AG04450 (cell line): ENCODE measurements at places on chromosomes 7 and 10. TPM values are rescaled to one million over a fixed set of nuclear protein-coding genes. Genes with fewer than 3 reads are reported as not detected.

GRCh38 chr7:3559278-3559677 is 258.2 kb downstream of the SDK1 start:
- peak; percentile 69 for DNase-seq

DNA sequence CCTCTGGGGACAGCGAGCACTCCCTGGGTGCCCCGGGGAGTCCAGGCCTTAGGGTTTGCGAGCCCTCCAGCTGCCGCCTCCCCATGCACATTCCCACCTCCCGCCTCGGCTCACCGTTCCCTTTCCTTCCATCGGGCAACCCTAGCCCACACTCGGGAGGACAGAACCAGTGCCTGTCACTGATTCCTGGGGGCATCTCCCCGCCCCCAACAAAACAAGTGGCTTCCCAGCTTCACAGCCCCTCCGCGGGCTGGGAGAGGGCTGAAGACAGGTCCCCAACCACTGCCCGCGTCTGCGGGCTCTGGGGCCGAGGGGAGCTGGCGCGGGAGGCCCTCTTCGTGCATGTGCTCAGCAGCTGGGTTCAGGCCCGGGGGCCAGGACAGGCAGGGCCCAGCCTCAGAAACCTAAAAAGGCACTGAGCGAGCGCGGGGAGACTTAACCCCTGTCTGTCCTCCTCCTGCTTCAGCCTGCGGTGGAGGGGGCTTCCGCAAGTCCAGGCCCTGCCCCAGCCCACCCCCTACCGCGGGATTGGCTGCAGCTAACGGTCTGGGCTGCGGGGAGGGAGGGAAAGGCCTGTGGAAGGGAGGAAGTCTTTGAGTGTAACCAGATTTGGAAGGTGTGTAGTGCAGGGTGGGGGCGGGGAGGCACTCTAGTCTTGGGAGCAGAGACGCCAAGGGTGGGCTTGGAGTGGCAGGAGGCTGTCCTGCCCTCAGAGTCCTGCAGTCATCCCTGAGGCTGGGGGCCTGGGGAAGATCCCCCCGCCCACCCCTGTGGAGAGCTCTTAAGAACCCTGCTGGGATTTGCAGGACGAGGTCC is 1.2 kb downstream of the FLNC start:
- DNase-seq = no peak

GRCh38 chr10:77625379-77625778 is 12.2 kb downstream of the KCNMA1 start:
- no peak for DNase-seq

DNA sequence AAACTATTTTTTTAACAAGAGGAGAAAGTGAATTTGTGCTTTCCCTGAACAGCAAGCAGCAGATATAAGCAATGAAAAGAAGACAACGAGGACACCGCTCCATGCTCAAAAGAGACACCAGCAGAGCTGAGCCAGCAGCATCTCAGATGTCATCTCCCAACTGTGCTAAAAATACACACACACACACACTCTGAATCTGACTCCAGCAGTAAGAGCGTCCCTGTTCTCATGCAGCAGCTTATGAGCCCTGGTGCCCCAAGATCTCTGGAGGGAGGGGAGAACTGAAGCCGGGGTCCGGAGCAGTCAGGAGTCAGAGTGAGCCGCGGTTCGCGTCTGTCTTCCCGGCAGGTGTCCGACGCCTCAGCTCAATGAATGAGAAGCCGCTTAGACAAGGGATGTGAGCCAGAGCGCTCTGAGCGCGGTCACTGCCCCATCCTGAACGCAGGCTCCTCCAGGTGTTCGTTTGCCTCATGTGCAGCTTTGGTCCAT is 49.2 kb downstream of the SVIL start:
- DNase-seq = no peak

- DNase-seq = no peak
Measured at GRCh38 chr7:29422829-29423228, 140.8 kb upstream of the PRR15 start.

PGAM2 gene
- not detected in 2 replicates for polyA plus RNA-seq
